ENCODE measurements at places on chromosomes 5 and 9.

- DNase-seq: no peak
Observed at GRCh38 chr5:76376148-76376865, 26.8 kb upstream of the IQGAP2 start.

DNA sequence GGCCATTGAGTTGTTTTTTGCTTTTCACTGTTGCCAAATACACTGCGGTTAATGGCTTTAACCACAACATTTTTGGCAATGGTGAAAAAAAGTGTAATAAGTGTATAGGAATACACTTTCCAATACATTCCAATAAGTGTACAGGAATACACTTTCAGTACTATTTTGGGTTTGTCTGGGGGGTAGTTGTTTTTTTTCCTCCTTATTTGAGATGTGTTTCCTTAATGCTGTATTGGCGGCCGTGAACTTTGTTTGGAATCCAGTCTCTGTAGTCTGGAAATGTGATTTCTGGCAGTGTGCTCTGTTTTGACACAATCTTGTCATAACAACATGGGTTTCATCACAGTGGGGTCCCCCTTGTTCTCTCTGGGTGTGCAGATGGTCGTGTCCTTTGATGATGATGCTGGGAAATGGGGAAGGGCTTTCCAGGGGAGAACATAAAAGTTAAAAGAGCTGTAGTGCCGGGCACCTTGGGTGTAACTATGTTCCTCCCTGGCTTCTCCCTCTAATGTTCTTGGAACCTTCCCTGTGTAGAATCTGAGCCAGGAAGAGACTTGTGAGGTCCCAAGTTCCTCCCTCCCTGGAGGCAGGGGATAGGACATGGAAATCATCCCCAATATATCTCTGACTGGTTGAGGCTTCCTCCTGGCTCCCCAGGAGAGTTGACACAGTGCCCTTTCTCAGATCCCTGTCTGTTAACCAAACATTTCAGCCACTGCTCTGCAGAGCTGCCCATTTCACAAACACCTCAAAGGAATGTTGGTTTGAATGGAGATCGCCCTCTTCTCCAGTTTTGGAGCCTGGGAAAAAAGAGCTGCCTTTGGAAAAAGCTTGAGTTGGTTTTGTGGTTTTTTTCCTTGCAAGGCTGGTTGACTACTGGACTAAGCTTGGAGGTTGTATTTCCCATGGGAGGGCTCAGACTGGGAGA is 44.8 kb downstream of the RCL1 start:
- no peak for DNase-seq

- no peak for DNase-seq
Observed at GRCh38 chr5:91033370-91033769, 349.7 kb downstream of the ARRDC3 start.

DNA sequence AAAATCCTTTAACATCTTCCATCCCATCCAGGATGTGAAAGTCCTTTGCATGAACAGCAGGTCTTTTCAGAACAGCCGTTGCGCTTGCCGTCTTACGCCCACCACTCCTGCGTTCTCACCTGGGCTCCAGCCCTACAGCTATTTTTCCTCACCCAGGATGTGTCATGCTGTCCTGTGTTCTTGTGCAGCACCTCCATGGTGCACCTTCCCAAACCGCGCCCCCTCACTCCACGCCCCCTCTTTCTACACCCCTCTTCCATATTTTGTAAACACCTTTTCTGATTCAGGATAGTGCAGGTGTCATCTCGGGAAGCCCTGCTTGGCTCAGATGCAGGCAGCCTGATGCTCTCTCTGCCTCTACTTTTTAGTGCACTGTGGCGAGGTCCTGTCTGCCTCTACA is 18.4 kb downstream of the CAMK4 start:
- no peak for DNase-seq

DNA sequence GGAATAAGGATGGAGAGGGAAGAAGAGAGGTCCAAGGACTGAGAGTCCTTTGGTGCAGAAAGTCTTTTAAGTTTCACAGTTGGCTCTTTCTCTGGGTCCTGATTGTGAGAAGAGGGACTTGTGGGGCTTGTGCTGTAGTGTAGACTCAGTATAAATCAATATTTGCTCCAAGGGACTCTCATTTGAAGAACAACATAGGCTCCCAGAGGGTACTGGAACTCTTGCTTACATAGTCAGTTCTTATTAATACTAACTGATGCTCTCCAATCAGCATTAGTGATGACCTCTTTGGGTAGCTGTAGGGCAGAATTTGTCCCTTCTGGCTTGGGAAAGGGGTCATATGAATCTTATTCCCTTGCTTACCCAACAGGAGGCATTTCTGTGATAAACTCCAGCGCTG is 62.5 kb upstream of the CXCL14 start:
- no peak for DNase-seq

DNA sequence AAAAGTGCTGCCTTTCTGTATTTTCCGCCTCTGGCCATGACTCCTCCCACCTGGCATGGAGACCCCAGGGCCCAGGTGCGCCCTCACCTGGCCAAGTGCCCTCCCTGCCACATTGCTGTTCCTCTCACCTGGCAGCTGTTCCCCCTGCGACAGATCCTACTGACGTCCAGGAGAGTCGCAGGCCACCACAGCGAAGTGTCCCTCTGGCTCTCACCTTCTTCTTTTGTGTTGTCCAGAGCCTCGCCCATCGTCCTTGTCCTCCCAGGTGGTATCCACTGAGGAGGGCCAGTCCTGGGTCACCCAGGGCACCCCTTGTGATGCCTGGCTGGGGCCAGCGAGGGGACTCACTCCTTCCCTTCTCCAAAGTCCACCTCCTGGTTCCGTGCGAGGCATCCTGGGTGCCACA is 2.6 kb downstream of the NKD2 start:
- no peak for DNase-seq

DNA sequence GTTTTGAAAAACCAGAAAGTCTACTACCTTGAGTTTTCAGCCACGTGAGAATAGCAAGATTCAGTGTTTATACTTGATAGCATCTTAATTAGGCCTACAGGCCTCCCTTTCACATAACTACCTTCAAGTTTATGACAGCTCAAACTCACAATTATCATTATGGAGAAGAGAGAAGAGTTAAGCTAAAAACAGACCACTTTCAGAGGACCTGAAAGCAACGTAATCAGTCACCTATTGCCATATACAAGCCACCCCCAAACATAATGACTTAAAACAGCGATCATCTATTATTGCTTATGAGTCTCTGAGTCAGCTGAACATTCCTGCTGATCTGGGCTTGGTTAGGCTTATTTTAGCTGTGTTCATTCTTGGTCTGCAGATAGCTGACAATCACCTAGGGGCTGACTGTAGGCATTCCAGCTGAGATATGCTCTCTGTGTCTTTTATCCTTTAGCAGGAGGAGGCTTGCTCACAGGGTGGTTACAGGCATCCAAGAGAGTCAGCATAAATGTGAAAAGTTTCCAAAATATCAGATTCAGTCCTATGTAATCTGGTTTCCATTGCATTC is 130.9 kb downstream of the COX7C start:
- no peak for DNase-seq

DNA sequence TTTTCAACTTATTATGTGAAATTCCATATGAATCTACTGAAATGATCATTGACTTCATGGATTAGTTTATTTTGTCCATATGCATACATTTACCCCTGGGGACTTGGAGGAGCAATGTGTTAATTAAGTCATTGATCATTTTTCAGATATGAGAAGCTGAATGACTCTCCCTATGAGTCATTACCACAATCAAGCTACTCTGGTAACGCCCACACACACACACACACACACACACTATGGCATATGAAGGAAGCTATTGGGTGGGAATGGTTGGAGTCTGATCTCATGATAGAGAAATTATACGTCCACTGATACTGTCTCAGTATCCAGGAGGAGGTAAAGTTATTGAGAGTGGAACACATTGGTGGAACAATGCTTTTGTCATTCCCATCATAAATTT is 528.9 kb downstream of the AGTPBP1 start:
- peak; percentile 71 for DNase-seq

DNA sequence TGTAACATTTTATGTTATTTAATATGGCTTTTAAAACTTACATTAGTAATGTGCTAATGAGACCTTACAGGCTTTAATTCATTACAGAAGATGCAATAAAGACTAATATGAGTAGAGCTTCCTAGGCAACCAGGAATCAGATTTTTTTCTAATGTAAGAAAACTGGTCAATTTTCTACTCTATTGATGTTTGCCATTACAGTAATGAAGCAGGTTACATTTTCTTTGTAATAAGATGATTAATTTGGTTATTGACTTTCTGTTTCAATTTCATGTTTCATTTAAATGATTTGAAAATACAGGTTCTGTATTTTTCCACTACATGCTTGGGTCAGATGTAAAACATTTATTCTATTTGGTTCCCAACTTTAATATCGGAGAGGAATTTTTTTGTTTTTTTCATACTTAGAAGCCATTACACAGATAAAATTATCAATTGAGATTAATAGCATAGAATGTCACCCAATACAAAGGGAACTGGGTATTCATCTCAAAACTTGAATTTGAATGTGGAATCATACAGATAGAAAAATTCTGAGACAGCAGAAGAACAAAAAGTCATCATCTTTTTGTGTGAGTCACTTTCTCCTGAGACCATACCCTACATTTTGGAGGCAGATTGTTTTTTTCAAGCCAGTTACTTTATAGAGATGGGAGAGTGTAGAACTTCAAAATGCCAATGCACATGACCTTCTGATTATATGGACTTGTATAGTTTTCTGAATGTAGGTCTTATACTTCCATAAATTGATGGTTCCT is 133.6 kb upstream of the HMHB1 start:
- no peak for DNase-seq

DNA sequence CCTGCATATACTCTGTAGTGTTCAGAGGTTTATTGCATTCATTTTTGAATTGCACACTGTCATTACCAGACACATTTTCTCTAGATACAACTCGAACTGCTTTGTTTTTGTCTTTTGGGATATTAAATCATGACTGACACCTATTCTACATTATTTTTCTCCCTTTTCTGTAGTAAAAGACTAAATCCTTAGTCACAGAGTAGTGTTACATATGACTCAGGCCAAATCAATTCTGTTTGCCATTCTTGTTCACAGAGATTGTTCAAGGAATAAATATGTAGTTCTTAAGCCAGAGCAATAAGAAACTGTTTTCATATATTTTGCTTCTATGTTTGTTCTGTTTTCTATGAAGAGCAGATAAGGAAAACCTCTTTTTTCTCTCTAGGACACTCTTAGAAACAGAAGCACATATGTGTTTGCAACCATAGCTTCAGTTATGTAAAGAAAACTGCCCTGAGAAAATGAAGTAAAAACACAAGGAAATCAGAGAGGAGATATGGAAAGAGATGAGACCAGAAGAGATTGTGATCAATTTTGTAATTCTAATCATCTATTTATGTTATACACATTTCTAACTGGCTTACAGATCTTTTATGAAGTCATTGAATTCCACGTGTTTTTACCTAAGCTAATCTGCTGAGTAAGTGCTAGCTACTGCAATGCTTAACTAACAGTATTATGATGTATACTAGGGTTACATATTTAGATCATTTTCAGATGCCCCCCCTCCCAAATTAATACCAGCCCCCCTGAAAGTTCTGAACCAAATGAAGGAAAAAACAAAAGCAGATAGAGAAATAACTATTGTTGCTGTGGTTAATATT is 1995.6 kb upstream of the CDH6 start:
- peak; percentile 63 for DNase-seq

DNA sequence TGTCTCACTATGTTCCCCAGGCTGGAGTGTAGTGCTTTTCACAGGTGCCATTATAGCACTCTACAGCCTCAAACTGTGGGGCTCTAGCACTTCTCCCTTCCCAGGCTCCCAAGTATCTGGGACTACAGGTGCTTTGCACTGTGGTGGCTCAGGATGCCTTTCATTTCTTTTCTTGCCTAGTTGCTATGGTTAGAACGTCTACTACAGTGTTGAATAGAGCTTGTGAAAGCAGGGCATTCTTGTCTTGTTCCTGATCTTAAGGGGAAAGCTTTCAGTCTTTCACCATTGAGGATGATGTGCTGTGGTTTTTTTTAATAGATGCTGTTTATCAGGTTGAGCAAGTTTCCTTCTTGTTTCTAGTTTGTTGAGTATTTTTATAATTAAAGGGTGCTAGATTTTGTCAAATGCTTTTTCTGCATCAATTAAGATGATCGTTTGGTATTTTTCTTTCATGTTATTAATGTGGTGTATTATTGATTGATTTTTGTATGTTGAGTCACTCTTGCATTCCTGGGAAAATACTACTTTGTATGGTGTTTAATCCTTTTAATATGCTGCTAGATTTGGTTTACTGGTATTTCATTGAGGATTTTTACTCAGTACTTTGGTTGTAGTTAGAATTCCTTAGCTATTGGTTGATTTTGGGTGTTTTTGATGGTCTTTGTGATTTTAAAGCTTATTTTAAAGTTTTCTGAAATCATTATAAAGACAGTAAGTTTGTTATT is 35.6 kb downstream of the GPBP1 start:
- DNase-seq: no peak

- no peak for DNase-seq
Observed at GRCh38 chr5:76468635-76469425, 65.7 kb downstream of the IQGAP2 start.

- no peak for DNase-seq
Observed at GRCh38 chr5:150361301-150361700, 3.8 kb downstream of the TCOF1 start.

- no peak for DNase-seq
Observed at GRCh38 chr5:77991084-77991483, 214.9 kb upstream of the TBCA start.

GRCh38 chr5:111134087-111134486 is 41.9 kb downstream of the WDR36 start:
- DNase-seq: no peak

DNA sequence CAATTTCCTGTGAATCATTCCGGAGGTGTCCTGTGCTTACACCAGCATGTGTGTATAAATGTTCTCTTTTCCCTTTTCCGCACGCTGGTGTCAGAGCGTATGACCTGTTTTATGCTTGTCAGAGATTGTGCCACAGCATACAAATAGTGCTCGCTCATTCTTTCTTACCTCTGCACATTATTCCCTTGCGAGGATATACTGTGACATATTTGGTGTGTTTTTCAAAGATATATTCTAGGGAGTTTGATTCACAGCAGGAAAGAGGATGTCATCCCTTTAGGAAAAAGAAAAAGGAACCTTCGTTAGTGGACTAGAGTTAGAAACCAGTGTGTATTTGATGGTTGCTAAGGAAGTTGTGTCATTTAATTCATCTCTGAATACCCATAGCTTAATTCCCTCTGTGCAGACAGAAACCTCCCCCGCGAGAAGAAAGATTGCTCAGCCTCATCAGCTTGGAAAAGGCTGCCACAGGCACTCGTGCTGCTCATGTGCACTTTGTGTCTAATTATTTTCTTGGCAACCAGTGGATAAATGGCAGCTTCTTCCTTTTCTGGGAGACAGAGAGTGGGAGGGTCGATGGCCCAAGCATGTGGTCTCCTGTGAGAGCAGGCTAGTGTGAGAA is 14.7 kb upstream of the CCIN start:
- DNase-seq: peak; percentile 71

DNA sequence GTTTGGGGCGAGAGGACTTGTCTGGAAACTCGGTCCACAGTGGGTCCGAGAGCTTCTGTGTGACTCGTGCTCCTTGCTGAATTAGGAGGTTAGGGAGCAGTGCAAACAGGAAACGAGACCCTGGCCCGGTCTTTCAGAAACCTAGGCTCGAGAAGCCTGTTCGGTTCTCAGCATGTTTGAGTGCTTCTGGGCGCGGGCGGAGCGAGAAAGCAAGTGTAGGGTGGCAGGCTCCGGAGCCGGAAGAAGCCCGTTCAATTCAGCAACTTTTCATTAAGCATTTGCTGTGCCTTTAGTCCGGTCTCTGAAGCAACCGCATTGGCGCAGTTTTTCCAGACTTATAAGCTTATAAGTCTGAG is 547 bp downstream of the CLTA start:
- DNase-seq: no peak

All from retinal pigment epithelial cell (primary cell).